Activated CD8-positive, alpha-beta T cell treated with anti-CD3 and anti-CD28 coated beads, Interleukin-2, amount 10 ng/mL, durations not matched to agents 7 days and 5 days (primary cell): ENCODE measurements at places on chromosomes 7 and 10.

GRCh38 chr7:93011351-93012294 is 106.2 kb downstream of the SAMD9 start:
- DNase-seq = no peak

- no peak for DNase-seq
Observed at GRCh38 chr10:12781976-12782375, 219.5 kb downstream of the CCDC3 start.

GRCh38 chr7:58086461-58086860 is 636.5 kb downstream of the ZNF716 start:
- DNase-seq = no peak

GRCh38 chr7:101333912-101334311 is 12.3 kb upstream of the IFT22 start:
- DNase-seq = no peak

DNA sequence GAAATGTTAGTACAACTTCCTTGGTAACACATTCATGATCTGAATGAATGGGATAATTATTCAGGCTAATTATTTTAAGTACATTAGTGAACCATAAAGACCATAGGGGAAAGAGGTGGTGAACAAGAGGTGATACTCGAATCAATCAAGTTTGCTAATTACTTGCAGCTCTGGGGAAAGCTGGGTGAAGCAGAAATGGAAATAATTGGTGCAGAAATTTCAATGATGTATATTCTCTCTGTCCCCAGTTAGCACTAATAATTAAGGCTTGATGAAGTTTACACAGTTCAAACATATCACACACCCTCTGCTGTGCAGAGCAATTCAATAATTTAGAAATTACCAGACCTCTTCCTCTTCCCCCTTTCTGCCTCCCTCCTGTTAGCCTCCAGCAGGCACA is 49.4 kb upstream of the OPALIN start:
- no peak for DNase-seq

- DNase-seq = no peak
Observed at GRCh38 chr7:46452561-46453135, 531.6 kb upstream of the IGFBP3 start.

DNA sequence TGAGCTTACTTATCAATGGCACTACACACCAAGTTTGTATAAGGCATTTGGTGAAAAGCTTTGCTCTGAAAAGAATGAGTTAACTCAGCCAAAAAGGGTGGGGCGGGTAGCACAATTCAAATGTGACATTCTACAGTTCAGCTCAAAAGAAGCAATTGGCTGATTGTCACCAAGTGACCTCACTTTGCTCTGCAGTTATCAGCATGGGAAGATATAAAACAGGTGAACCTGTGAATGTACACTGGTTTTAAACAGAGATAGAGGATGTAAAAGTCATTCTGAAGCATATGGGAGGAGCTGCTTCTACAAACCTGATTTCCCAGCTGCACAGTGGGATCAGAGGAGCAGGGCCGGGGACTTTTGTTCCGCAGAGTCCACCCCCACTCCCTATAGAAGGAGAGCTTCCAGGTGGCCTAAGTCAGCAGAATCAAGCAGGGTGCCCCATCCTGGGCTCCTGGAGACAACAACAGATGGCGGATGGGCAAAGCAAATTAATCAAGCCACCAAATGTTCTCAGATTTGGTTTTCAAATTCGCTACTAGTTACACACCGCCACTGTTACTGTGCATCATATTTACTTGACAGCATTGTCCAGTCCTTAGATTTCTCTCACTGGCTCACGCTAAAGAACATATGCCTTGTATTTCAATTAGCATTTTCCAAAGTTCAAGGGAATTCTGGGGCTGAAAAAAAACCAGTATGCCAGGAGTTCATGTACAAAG is 27.5 kb upstream of the NPVF start:
- DNase-seq = no peak

- no peak for DNase-seq
Observed at GRCh38 chr10:119483001-119483400, 59.5 kb downstream of the RGS10 start.

GRCh38 chr10:53325066-53325465 is 552.5 kb upstream of the MBL2 start:
- DNase-seq = no peak

GRCh38 chr10:104416851-104417250 is 63.2 kb downstream of the CFAP58 start:
- DNase-seq = no peak

DNA sequence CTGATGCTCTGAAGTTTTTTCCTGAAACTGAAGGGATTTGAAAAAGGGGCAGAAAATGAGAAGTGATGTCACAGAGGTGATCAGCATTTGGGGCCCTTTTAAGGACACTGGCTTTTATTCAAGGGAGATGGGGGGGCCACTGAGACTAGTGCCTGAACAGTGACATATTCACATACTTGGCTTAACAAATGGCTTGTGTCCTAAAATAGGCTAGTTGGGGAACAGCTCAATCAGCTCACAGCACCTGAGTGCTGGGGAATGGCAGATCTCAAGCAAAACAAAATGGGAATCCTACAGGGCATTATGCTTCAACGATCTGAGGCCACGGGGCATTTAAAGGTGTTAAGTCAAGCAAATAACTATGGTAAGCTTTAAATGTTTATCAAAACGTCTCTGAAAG is 90.1 kb downstream of the UBE2H start:
- no peak for DNase-seq

GRCh38 chr10:26799342-26799741 is 61.4 kb downstream of the ABI1 start:
- no peak for DNase-seq

DNA sequence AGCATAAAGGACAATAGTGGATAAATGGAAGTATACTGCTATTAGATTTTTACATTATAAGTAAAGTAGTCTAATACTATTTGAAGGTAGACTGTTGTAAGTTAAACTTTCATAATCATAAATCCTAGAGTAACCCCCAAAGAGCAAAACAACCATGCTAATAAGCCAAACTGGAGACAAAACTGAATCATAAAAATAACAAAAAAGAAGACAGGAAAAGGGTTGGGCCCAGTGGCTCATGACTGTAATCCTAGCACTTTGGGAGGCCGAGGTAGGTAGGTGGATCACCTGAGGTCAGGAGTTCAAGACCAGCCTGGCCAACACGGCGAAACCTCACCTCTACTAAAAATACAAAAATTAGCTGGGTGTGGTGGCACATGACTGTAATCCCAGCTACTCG is 9.7 kb downstream of the CACUL1 start:
- no peak for DNase-seq

GRCh38 chr10:73875139-73875475 is 752 bp upstream of the CAMK2G start:
- DNase-seq = peak; percentile 62

DNA sequence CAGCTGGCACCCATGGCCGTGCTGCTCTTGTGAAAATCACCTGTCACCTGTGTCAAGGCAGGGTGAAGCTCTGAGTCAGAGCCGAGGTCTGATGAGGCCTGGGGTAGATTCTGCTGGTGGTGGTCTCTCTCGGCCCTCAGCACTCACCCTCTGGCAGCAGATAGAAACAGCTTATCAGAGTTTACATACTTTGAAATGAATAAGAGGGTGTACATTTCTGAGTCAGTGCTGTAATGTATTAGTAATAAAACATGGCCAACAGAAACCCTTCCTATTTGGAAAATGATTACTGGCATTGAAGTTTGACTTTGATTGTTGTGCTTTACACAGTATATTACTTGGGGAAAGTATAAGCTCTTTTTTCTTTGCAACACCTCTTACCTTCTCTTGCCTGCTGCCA is 228.8 kb downstream of the SNX10 start:
- no peak for DNase-seq

DNA sequence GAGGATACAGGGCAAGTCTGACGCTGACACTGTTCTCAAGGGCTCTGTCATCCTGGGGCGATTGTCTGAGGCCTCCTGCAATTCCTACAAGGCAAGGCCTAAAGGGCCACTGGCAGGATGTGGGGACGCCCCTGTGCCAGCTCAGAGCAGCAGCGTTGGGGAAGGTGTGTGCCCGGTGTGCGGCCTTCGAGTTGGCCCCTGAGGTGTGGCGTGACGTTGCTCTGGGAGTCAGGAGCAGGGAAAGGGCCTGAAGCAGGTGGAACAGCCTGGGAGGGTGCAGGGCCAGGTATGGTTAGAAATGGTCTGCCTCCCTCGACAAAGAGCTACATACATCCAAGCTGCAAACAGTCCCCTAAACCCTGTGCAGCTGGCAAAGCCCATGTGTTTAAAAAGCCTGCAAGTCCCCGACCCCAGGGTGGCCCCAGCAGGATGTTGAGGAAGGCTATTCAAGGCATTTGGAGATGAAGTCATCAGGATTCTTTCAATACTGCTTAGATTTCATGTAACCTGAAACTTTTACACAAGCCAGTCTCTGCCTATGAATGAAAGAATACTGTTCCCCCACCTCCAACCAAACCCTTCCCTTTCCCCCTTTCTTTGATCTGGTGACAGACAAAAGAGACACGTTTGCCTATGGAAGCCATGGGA is 142.5 kb upstream of the TNS3 start:
- DNase-seq = no peak

DNA sequence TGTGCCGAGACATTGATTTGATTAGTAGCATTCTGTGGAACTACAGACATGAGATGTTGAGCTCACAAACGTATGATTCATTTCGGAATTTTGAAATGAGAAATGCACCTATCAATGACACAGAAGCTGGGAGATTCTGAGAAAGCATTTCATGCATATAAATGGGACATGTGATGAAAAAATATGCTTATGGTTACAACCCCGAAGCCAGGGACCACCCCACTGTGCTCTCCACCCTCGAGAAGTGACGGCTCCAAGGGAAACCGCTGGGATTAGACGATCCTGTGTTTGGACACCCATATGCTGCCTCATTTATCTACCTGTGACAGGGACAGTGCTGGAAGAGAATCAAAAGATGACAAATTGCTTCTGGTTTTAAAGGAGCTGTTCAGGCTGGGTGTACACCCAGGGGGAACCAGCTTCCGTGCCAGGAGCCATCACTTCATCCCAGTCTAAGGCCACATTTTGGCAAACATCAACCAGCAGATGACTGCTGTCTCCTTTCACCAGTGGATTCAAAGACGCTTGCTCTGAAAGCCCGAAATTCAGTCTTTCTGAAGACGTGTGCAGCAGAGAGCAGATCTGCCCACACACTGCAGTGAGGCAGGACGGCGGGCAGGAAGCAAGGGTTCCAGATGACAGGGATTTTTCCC is 109.9 kb downstream of the ATXN7L1 start:
- no peak for DNase-seq
